ENCODE measurements at places on chromosomes 3 and 15.

DNA sequence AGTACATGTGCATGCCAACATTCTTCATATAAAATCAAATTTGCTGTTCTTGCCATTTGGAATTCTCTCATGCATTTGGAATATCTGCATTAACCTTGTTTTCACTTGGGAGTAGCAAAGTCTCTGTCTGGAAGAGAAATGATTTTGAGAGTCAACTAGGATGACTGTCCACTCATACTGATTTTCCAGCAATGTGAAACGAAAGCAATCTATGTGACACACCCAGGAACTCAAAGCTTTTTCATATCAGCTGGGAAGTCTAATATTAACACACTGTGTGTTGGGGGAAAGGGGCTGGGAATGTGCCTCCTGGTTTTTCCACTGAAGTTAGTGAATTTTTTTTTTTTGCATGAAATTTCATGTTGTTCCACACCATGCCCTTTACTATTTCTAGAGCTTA lies 124.9 kb downstream of the DUT start:
- DNase-seq, result no peak

GRCh38 chr3:66603151-66603611 lies 102.4 kb upstream of the LRIG1 start:
- no peak for DNase-seq

GRCh38 chr3:118151164-118151563 lies 883.5 kb downstream of the IGSF11 start:
- peak; percentile 29 for DNase-seq

GRCh38 chr3:177307826-177308225 lies 110.5 kb upstream of the TBL1XR1 start:
- DNase-seq, result no peak

GRCh38 chr3:69297501-69297900 lies 88.4 kb downstream of the FRMD4B start:
- DNase-seq, result no peak

GRCh38 chr15:34642247-34642646 lies 58.8 kb upstream of the GOLGA8B start:
- DNase-seq, result no peak

GRCh38 chr3:141388823-141389621 lies 20.7 kb downstream of the ZBTB38 start:
- no peak for DNase-seq

DNA sequence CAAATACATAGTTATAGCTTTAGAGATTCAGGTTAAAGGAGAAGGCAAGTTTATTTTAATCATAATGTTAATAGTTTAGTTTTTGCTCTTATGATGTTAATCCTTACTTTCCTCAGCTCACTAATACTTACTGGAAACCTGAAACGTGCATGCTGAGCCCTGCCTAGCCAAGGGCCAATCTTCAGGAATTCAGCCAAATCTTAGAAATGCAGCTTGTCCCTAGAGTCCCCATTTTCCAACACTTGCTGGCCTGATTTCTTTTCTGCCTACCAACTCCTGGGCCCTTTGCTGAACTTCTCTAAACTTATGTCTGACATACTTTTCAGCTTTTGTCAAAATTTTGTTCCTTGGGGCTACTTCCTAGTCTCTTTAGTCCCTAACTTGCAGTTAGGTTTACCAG lies 22.8 kb downstream of the BCHE start:
- DNase-seq, result no peak

DNA sequence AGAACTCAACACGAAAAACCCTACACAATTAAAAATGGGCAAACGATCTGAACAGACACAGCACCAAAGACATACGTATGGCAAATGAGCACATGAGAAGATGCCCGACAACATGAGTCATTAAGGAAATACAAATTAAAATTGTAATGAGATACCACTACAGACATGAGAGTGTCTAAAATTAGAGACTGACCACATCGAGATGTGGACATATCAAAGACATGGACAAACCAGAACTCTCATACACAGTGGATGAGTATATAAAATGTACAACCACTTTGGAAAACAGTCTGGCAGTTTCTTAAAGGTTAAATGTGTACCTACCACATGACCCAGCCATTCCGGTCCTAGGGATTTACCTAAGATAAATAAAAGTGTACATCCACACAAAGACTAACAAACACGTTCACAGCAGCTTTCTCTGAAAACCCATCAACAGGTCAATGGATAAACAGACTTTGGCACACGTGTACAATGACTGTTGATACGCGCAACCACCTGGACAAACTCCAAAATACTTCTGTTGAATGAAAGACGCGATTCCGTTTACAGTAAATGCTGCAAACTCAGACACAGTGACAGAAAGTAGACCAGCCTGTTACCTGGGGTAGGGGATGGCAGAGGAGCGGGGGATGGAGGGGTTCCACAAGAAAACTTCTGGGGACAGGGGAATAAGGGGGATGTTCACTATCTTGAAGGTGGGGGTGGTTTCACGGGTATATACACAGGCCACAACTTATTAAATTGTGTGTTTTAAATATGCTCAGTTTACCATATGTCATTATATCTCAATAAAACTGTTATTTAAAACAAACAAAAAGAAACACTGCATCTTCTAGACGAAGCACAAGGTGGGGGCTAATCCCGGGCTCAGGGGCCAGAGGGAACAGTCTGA lies 2.1 kb downstream of the TNK2 start:
- no peak for DNase-seq

- DNase-seq, result no peak
Observed at GRCh38 chr15:85407421-85408269, 27.2 kb downstream of the AKAP13 start.

GRCh38 chr3:53287131-53287629 lies 31.4 kb upstream of the TKT start:
- DNase-seq, result no peak

DNA sequence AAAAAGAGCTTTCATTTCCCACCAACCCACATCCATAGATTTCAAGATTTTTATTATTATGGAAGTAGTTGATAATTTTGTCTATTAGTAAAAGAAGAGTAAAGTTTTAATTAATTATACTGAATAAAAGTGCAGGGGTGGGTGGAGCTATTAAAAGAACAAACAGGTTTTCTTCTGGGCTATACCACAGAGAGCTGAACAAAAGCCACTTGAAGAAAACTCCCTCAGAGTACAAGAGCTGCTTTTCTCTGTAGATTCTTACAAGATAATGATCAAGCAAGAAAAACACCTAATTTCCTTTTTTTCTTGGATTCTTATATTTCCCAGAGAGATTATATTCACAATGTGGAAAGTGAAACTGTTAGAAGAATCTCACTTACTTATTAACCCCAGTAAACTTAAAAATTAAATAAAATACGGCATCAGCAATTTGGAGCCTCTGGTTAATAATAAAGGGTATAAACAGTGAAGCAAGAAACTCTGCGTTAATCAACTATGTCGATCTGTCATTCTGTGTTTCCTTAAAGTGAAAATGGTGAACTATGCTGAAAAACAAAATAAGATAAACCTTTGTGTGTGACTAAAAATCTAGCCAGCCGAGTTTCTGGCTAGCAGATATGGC lies 84.9 kb downstream of the THBS1 start:
- DNase-seq, result no peak
